ENCODE measurements at places on chromosomes 11 and 22.

DNA sequence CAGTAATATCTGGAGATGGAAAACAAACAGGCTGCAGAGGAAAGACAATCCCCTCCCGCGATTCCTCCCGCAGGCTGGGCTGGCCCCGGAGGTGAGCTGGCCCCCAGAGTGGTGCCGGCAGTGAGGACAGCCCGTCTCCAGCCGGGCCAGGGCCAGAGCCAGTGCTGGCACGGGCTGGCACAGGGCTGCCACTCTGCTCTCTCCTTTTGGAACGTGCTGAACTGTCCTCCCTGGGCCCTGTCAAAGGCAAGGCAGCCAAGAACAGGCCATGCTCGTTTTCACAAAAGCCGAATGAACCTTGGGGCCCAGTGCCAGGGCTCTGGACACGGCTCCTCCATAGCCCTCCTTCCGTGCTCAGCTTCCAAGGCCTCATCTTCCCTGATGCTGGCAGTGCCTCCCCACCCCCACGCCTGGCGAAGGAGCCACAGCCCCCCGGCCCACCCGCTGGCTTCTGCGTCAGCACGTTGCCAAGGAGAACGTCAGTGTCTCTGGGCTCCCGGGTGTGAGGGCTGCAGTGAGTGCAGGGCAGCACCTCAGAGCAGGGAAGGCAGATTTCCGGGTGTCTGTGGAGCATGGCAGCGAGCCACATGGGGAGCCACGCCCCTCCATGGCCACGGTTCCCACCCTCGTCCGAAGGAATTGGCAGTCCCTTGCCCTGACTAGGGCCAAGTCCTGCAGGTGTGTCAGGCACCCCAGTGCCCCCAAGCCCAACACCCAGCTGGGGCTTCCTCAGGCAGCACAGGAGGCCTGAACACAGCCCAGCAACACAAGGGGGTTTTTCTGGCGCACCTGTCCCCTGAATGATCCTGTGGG lies 28.6 kb downstream of the GNAZ start:
- DNase-seq: no peak

DNA sequence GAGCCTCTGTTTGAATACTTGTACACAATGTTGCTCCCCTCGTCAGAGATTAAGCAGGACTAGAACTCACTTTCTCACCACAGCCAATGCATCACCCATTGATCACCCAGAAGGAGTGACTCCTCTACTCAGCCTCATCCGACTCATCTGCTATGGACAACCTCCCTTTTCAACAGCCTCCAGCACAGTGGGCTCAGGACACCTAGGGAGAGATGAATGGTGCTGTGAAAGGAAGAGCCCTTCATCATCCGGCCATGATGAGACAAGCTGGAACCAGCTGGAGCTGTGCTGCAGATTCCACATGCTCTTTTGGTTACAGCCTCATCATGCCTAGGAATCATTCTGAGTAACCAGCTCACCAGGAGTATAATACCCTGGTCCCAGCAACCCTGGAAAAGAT lies 15.5 kb downstream of the C11orf91 start:
- DNase-seq: no peak

DNA sequence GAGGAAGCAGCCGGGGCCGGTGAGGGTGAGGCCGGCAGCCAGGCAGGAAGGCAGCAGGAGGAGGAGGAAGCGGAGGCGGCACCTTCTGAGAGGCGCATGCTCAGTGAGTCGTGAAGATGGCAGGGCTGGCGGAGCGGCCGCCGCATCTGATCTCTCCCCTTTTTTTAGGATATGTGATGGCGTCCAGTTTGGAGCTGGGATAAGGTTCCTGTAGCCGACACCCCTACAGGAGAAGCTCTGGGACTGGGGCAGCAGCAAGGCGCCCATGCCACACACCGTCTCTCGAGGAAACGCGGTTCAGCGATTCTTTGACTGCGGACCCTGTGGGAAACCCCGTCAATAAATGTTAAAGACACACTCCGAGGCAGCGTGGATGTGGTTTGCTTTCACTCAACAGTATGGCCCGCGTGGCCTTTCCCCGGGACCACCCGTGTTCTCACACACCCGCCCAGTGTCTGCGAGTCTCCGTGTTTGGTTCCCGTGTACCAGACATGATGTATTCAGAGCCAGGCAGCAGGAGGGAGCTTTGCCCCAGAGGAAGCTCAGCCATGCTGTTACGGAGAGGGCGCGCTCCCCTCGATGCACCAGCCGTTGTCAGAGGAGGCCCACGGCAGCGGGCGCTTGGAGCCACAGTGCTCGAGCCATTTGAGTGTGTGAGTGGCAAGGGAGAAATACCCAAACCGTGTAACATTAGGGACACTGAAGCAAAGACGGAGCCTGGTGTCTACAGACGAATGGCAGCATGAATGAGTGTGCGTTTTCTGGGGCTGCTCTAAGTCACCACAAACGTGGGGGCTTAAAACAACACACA lies 27.7 kb upstream of the PARVB start:
- DNase-seq: peak; percentile 89

DNA sequence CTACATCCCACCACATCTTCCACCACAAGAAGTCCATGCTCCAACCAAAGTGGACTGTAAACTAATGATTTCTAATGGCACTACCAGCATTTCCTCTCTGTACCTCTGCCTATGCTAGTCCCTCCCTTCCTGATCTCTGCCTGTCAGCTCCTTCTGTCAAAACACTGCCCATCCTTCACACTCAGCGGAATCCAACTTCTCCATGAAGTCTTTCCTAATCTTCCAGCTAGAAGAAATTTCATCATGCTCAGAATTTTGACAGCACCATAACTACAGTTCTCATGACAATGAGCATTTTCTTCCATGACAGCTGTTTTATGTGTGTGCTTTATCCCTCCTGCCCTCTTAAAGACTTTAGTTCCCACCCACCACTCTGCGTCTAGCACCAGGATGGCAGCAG lies 111.4 kb downstream of the SERGEF start:
- no peak for DNase-seq

- no peak for DNase-seq
These were observed 680.9 kb upstream of the ANO5 start for GRCh38 chr11:21511835-21512440.

- peak; percentile 89 for DNase-seq
These were observed 115.0 kb upstream of the CD82 start for GRCh38 chr11:44450295-44450932.

GRCh38 chr22:36425977-36426523 lies 38.3 kb upstream of the MYH9 start:
- DNase-seq: no peak

- DNase-seq: peak; percentile 92
These were observed 1.6 kb downstream of the SPI1 start for GRCh38 chr11:47376525-47377371.

GRCh38 chr22:49010070-49010863 lies 817.4 kb downstream of the BRD1 start:
- peak; percentile 51 for DNase-seq

DNA sequence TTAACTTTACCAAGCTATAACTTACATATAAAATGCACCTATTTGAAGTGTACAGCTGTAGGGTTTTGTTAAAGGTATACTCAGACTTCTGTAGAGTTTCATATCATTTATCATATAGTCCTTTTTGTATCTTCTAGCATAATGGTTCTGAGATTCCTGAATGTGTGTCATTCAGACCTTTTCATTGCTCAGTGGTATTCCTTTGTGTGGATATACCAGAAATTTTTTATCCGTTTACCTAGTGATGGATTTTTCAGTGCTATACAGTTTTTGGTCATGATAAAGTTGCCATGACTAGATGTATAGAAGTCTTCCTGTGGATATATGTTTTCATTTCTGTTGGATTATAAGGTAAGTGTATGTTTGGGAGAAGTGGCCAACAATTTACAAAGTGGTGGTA lies 6.3 kb upstream of the PITPNB start:
- DNase-seq: no peak

DNA sequence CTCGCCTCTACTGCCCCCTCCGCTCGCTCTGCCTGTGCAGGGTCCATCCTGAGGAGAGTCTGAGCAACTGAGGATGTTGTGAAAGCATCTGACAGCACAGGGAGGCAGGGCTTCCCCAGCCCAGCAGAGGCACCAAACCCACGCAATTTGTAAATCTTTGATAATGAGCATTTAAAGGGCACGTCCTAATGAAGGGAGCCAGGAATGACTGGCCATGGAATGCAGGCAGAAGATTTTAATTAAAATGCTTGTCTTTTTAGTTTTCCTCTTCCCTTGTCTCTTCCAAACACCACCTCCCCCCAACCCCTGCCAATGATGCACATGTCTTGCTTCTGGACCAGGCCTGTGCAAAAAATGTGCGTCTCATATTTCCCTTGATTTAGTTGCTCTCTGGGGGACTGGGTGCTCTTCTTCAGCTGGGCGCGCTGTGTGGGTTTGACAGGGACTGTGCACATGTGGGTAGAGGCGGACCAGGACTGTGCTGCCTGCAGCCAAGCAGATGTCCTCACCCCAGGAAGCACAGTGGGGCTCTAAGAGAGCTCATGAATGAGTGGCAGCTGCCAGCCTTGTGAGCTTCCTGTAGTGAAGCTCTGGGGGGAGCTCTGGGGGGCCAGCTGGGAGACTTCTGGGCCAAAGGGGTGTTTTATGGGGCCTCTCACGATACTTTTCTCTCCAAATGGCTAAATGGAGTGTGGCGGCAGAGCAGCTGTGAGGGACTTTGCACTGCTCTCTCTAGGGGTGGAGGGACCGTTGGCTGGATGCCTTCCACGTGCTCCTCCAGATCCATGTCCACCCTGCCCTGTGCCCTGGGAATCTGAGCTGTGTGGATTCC lies 273.5 kb downstream of the ST3GAL4 start:
- DNase-seq: no peak

DNA sequence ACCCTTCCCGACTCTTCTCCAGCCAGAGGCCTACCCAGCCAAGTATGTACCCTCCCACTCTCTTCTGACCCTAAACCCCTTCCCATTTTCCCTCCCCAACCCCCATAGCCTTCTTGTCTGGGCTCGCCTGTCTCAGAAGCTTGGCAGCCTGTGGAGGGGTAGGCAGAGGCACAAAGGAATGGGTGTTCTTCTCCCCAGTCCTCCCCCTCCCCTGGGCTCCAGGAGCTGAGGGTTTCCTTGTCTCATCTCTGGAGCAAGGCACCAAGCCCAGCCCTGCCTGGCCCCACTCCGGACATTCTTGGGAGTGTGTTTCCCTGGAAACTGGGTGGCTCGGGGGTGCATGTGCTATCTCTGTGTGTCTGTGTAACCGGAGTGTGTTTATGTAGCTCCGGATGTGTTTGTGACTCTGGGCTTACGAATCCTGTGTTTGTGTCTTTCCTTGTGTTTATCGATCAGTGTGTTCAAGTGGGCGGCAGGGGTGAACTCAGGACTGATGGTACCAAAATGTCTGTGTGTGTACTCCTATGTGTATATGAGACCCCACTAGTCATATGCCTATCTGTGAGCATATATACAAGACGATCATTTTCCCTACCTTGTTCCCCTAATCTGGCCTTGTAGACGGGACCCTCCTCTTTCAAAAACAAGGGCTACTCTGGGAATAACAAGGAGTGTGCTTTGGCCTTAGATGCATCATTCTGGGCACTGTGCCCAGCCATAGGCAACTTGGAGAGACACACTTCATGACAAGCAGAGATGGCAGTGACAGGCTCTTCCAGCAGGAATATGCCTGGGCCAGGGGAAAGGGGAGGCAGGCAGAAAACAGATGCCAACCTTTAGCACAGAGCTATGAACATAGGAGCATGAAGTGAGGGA lies 10.9 kb downstream of the PHLDB1 start:
- DNase-seq: peak; percentile 79

DNA sequence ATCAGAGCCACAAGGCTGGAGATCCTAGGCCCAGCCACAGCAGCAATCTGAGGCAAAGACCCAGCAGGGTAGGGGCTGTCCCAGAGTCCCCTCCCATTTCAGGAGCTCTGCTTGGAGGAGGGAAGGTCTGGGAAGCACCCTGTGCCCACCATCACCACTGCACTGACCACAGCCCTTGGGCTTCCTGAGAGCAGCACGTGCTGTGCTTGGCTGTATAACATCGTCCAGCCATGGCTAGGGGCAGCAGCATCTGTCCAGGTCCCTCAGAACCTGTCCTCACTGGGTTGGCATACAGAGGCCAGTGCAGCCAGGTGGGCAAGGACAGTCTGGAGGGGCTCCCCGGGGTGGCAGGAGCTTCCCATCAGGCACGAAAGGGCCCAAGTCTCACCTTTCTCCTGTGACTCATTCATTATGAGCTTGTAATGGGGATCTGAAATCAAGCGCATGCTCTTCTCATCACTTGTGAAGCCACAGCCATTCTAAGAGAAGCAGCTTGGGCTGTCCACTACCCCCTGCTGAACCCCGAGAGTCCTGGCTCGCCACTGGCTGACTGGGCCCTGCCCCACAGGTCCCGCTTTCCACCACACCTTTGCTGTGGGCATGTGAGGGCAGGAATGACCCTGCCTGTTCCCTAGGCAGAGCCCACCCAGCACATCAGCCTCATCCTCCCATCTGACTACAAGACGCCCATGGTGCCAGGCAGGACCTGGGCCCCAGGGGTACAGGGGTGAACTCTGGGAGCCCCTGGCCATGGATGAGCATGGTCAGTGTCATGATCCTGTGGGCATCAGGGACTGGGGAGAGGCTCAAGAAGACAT lies 83.3 kb downstream of the MED15 start:
- DNase-seq: no peak

DNA sequence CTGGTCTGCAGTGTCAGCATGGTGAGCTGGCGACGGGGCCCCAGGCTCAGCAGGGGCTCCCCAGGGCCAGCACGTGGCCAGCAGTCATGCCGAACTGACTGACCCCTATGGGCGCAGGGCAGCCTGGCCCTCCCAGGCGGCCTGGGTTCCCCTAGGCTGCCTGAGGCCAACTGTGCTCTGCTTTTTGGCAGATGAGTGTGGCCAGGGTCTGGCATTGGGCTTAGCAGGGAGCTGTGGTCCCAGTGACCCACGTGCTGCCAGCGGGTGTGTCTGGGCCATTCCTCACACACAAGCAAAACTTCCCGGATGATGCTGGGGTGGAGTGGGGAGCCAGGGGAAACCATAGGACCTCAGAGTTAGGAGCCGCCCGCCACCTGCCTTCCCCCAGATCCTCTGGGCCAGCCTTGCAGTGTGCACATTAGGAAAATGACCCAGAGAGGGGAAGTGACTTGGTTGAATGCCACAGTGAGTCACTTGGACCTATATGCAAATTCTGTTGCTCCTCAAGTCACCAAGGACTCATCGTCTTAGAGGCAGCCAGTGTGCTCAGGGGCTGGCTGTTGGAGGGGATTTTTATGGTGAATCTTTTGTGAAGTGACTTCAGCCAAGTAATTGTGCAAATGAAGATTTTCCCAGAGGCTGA lies 6.5 kb downstream of the ADORA2A start:
- DNase-seq: no peak

DNA sequence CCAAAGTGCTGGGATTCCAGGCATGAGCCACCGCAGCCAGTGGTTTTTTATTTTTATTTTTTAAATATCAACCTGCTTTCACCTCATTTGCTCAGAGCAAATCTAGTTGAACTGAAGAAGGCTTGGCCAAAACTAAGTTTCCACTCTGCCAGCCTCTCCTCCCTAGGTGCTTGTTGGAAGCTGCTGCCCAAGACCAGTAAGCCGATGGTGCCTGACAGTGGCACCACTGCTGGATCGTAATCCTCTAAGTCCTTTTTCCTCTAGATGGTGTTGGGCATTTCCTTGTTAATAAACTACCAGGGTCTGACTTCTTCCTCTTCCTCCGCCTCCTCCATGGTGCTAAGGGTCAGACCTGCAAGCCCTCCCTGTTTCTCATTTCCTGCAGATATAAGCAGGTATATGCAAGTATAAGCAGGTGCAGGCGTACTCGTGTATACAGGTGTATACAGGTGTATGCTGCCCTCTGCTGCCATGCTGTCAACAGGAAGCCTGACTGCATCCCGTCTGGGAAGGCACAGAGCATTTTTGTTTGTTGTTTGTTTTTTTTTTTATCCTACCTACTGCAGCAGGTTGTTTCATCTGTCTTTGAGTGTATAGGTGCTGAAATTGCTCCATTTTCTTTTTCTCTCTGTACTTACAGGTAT lies 1.6 kb downstream of the NADSYN1 start:
- DNase-seq: peak; percentile 24

Measured in cardiac septum (tissue), 1 donor.